Stimulated activated CD8-positive, alpha-beta memory T cell treated with anti-CD3 and anti-CD28 coated beads, Interleukin-2, amount 100 ng/mL, for 48 hours (primary cell): ENCODE measurements at places on chromosomes 2 and 18.

GRCh38 chr2:132577686-132578085 is 92.3 kb downstream of the LYPD1 start:
- no peak for DNase-seq

GRCh38 chr18:36440614-36441013 is 143.1 kb downstream of the FHOD3 start:
- no peak for DNase-seq

DNA sequence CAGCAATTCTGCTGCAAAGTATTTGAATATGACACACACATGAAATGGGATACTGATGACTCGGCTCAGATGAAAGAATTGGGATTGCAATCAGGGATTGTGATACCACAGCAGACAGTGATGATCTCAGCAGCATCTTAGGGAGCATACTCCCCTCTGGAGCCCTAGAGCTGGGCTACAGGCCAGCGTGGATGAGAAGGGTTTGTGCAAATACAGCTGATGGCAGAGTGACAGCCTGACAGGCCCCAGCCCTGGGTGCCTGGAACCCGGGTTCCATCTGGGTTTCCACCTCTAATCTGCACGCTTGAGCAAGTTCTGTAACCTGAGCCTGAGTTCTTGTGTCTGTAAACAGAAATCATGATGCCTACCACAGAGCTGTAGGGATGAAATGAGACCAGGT is 418.0 kb downstream of the LRATD1 start:
- no peak for DNase-seq

- DNase-seq: no peak
These were observed 535.8 kb upstream of the POU3F3 start for GRCh38 chr2:104318001-104318665.

DNA sequence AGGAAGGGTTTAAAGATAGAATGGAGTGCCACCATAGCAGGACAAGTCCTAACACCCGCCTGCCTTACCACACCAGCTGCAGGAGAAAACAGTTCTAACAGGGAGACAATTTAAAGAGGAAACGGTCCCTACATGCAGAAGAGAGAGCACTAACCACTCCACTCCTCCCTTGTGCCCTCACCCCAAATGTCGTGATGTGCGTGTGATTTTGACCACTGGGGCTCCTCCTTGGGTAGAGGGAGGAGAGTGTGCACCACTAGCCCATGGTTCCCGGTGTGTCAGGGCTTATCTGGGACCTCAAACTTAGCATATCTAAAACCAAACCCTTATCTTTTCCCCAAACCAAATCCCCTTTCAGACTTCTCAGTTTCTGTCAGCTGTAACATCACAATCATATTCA is 105.5 kb upstream of the CCDC68 start:
- DNase-seq: no peak

DNA sequence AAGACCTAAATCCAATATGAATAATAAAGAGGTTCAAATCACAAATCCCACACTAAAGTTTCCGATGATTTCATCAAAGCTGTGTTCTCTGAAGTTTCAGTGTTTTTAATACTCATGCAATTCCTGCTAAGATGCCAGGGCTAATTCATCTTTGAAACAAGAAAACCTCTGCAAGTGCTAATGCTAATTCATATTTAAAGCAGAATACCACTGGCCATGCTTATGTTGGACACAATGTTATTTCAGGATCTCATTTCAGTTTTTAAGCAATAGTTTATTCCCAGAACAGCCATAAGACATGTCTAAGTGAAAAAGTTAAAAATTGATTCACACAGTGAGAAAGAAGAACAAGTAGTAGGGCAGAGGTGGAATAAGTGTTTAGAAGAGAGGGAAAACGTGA is 62.8 kb downstream of the GRB14 start:
- no peak for DNase-seq

DNA sequence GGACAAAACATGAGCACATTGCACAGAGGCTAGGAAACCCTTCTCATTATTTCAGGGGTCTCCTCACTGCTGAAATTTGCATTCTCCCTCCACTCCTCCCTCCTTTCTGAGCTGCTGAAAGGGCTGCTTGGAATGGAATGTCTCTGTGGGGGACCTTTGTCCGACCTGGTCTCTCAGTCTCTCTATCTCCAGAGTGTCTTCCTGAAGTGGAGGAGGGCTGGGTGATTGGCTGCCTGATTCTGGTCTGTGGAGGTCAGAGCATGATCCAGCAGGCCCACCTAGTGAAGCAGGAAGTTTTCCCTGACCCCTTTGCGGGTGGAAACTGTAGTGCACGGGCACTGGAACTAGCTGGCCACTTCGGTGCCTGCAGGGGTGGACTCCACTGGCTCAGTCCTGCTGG is 560.5 kb upstream of the HS6ST1 start:
- DNase-seq: no peak

- DNase-seq: no peak
These were observed 437.6 kb downstream of the ZNF804A start for GRCh38 chr2:185035906-185036305.

DNA sequence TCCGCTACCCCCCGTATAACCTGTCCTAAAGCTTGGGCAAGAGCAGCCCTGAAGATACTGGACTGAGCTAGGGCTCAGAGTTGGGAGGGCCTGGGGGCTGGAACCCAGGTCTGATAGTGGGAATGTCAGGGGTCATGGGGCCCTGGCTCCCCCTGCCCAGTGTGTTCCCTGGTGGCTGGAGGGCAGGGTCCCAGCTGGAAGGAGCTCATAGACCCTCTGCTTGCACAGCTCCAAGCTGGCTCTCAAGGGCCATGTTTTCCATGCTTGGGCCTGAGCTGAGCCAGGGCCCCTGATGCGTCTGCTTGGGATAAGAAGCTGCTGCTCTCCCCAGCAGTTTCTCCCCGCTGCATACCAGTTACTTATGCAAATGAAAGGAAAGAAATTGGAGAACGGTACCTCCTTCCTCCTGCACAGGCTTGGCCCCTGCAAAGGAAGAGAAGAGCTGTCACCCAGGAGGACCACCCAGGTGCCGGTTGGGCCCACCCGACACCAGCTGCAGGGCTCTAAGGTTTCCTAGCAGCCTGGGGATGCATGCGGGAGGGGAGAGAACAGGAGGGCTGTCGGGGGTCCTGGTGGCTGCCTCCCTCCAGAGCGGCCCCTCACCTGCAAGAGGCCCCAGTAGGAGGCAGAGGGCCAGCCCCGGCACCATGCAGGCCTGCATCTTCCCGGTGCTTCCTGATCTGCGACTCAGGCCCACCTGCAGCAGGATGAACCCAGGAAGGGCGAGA is 628 bp downstream of the OTOS start:
- DNase-seq: no peak

DNA sequence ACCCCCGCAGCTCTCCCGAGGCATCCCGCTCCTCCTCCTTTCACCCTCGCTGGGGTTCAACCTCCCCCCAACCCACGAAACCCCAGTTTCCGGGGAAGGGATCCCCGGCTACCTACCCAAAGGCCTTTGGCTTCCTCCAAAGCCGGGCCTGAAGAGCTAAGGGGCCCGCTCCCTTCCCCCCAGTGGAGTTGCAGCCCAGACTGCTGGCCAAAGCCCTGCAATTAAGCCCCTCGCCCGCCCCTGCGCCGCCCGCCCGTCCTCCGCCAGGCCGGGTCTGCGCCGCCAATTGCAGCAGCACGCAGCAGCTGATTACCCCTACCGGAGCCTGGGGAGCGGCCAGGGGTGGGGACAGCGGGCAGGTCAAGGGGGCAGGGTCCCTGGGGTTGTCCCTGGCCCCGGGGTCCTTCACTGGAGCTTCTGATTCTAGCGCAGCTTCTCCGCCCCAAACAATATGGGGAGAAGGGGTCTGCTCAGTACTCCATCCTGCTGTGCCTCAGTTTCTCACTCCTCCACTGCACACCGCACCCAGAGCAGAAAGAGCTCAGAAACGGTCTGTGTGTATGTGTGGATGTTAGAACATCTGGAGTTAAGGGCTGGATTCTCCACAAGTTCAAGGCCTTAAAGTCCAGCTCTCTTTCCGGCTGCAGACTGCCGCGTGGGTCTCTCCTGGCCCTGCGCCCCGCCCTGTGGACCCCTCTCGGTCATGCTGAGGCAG is 16.9 kb downstream of the WNT10A start:
- no peak for DNase-seq

- no peak for DNase-seq
These were observed 4.6 kb downstream of the TTR start for GRCh38 chr18:31596081-31596872.

DNA sequence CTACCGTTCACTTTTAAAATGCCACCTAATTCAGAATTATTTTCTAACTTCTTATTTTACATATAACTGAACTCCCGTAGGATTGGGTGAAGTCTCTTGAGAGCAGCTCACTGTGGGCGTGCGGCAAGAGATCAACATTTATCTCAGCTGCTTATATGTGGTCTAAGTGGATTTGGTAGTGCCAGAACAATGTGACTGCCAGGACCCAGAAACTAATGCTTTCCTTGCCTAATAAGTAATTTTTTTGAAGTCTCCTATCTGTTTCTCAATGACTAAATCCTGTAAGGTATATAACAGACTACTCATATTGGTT is 11.2 kb upstream of the NFE2L2 start:
- DNase-seq: no peak

- DNase-seq: no peak
These were observed 137.9 kb downstream of the KLHL29 start for GRCh38 chr2:23522726-23523372.

DNA sequence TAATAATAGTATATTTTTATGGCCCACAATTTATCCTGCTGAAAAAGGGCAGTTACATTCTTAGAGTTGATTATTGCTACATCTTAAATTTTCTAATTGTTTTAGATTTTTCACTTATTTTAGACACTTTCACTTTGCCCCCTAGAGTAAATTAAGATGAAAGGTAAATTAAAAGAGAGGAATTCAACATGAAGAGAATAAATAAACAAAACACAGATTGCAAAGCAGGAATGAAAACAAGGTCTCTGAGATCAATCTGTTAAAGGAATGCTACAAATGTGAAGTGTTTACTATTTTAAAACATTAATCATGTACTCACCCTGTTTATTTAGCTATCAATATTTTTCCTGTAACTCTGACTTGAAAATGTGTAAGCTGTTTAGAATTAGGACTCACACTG is 113.5 kb upstream of the ETAA1 start:
- DNase-seq: no peak

DNA sequence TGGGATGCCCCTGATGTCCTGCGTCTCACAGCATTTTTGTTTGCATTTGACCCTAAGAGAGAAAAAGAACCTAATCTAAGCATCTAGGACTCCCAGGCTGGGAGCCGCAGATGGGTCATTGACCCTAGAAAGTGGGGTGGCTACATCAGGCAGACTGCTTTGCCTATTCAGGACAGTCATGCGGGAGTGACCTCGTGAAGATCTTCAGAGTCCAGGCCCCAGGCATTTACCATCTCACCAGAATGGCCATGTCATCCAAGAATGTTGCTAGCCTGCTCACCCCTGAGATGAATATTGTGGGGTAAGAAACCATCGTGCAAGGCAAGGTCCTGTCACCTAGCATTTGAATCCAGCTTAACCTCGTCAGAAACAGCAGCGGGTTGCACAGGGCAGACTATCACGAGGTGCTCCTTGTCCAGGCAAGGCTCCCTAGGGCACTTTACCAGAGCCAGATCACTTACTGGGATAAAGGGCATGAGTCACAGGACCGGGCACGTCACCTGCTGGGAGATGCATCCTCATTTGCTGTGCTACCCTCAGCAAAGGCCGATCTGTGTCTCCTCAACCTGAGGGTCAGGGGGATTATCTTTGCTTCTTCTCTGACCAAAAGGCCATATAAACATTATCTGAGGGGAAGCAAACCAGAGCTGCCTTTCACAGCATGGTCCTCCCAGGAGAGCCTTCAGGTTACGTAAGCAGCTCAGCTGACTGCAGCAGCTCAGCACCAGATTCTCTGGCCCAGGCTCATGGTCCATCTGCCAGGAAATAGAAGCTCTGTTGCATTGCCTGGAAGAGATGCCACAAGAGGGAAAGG is 162.3 kb downstream of the ACKR3 start:
- DNase-seq: no peak

DNA sequence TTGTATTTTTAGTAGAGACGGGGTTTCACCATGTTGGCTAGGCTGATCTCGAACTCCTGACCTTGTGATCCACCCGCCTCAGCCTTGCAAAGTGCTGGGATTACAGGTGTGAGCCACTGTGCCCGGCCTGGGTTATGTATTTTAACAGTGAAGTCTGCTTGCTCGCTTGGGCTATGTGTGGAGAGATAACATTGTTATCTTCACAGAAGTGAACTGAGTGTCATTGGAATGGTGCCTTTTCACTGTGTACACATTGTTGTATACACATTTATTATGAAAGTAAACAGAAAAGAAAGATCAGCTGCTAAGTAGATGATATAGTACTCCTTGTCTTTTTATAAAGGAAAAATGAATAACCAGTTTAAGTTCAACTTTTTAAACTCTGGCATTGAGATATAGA is 30.4 kb downstream of the RNF138 start:
- no peak for DNase-seq

- no peak for DNase-seq
These were observed 12.5 kb downstream of the KLHL29 start for GRCh38 chr2:23397478-23397877.

GRCh38 chr2:42930025-42930581 is 137.7 kb upstream of the HAAO start:
- no peak for DNase-seq

DNA sequence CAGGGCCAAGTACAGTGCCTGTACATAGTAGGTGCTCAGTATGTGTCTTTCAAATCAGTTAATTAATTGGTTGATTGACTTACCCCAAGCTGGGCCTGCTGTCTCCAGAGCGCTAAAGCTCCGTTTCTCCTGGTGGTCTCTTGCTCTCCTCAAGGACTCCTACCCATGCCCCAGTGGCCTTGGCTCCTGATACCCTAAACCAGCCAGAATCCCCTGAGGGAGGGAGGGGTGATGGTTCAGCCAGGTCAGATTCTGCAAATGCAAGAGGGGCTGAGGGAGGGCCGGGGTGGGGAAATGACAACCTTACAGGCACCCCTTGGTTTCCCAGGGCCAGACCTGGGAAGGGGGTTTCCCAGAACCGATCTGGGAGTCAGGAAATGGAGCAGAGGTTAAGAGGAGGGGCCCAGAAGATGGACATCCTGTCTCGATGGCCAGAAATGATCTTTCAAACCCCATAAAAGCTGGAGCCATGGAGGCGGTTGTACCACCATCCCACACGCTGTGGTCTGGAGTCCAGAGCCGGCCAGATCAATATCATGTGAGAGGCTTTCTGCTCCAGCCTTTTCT is 209.1 kb downstream of the TNS1 start:
- DNase-seq: no peak

GRCh38 chr2:105575499-105576025 is 169.2 kb upstream of the NCK2 start:
- DNase-seq: no peak

DNA sequence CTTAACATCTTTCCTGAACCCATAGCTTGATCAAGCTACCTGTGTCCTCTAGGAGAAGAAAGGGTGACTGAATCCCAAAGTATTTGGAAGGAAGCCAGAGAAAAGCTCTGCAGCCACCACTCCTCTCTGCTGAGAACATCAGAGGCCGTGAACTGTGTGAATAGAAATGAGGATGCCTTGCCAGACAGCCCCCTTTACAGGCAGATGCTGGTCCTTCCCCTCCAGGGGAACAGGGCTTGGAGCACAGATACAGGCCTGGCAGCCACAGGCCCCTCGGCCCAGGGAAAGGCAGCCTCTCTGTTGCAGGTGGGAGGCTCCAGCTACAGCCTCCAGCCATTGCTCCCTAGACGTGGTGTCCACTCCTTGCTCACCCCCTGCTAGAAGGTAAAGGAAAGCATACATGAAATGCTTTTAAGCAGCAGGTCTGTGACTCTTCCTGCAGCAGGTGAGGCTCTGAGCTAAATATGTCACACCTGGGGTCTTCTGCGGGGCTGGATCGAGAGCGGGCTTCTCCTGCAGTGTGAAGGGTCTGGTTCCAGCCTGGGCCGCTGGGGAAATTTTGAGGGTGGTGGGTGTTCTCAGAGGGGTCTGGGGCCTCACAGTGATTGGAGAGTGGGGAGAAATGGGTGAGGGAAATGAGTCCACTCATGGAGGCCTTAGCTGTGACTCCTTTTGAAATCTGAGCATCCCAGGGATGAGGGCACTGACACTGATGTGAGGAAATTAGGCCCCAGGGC is 234.0 kb downstream of the KLHL29 start:
- DNase-seq: no peak
